ENCODE measurements at places on chromosomes 2 and 18.
A peak's percentile ranks its signal among the peaks of the same experiment; 100 is the strongest.

DNA sequence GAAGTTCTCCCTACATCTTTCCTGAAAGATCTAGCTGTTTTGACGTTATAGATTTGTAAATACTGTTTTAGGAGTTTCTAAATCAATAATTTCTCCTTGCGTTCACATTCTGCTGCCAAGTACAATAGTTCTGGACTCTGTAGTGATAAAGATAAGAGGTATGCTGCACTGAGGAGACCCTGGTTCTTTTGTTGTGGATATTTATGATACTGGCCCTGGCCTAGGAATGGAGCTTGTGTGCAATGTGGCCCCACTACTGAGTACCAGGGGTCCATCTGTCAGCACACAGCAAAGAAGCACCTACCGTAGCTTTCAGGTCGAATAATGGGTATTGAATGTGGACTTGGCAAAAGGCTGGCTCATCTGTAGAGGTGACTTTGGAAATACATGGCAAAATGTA is 85.0 kb downstream of the MAP3K20 start:
- no peak for DNase-seq

- no peak for DNase-seq
Observed at GRCh38 chr2:53641290-53641689, 126.3 kb upstream of the CHAC2 start.

DNA sequence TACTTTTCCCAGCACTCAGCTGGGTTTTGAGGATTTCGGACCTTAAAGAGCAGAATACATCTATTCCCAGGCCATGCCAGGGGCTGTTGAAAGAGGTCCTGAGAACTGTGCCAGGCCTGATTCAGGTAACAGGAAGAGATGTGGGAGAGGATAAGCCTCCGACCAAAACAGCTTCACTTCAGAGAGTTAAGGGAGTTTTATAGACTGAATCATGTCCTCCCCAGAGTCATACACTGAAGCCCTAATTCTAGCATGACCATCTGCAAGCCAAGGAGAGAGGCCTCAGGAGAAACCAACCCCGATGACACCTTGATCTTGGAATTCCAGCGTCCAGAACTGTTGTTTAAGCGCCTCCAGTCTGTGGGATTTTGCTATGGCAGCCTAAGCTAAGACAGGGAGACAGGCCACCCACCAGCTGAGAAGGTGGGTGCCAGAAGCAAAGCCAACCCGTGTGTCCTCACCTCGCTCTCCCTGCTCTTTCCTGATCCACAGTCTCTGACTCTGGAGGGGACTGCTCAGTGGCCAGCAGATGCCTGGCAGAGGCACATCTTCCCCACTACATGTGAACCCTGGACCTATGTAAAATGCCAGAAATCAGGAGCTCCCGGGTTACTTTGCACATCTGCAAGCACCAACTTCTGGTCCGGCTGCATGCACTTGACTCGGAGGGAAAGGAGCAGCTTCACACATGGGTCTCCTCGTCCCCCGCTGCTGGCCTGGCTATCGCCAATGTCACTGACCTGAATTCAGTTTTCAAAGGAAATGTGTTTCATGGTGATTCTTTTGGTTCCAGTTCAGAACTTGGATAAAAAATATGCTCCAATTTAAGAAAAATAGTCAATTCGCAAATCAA is 116.8 kb upstream of the EPC2 start:
- DNase-seq: no peak

- no peak for DNase-seq
Observed at GRCh38 chr2:71706836-71707235, 253.5 kb downstream of the DYSF start.

- DNase-seq: peak; percentile 35
Observed at GRCh38 chr2:120749506-120750431, 14.1 kb downstream of the GLI2 start.

DNA sequence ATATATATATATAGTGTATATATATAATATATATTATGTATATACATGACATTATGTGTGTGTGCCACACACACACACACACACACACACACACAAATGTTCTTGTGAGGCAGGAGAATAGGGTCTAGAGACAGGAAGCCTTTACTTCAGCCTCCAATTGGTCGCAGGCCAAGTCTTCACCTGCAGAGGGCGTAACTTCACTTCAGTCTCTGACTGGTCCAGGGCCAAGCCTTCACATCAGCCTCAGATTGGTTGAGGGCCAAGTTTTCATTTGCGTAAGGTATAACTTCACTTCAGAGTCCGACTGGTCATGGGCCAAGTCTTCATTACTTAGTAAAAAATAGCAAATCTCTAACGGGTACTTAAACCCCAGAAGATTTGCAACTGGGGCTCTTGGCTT is 13.2 kb upstream of the SS18 start:
- DNase-seq: no peak

- DNase-seq: no peak
Observed at GRCh38 chr2:65775839-65776238, 343.4 kb upstream of the SPRED2 start.

DNA sequence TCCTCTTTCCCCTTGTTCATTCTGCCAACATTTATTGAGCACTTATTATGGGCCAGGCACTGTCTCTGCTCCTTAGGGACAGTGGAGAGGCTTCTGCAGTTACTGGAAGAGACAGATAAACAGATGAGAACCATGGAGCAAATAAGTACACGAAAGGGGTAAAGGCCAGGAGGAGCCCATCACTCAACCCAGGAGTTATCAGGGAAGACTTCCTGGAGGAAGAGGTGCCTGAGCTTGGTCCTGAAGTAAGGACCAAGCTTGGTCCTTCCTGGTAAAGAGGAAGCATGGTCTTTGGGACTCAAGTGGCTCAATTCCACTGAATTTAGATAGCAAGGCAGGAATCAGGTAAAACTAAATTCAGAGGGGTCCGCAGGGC is 1.7 kb downstream of the ACTG2 start:
- no peak for DNase-seq

- DNase-seq: no peak
Observed at GRCh38 chr2:70513738-70514137, 39.9 kb downstream of the TGFA start.

- DNase-seq: no peak
Observed at GRCh38 chr2:218289639-218290315, 2.5 kb downstream of the TMBIM1 start.

DNA sequence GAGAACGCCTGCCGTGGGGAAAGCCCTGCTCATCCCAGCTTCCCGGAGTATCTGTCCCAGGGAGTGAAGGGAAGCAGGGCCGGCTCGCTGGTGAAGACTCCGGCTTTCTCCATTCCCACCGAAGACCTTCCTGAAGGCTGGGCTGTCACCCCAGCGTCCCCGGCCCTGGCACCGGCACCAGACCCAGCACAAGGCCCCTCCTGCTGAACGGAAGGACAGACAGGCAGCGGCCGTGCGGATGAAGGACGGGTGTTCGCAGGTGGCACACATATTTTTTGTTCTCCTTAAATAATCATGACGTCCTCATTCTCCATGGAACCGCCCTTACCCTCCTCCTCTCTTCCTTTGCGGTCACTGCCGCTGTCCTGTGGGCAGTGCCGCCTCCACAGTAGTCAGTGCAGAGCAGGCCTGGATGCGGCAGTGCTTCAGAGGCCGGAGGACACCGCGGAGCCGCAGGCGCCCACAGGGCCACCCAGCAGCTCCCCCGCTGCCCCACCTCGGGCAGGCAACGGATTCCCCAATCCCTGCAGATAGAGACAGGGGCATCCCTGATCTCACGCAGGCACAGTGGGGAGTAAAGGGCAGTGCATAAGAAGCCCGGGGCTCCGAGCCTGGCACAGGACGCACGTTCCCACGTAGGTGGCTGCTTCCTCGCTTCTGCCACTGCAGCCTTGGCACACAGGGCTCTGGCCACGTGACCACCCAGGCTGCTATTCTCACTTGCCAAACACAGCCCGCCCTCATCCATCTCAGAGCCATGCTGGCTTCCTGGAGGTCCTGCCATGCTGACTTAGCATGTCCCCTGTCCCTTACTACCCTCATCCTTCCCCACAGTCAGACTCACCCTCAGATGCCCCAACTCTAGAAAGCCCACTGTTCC is 229.7 kb downstream of the EIPR1 start:
- DNase-seq: no peak

DNA sequence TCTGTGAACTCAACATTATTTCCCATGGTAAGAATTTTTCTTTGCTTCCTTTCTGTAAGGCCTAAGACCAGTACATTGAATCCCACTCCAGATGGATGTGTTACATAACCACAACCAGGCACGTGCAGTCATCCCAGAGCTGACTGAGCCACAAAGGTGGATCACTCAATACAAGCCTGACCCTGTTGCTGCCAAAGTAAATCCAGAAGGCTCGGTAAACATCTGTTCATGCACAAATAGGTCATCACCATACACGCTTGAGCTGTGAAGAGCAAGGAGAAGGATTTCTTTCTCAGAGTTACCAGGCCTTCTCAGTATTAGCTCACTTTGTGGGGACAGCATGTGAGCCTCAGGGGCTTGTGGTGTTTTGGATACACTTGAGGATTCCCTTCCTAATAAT is 791.4 kb upstream of the FANCL start:
- no peak for DNase-seq

DNA sequence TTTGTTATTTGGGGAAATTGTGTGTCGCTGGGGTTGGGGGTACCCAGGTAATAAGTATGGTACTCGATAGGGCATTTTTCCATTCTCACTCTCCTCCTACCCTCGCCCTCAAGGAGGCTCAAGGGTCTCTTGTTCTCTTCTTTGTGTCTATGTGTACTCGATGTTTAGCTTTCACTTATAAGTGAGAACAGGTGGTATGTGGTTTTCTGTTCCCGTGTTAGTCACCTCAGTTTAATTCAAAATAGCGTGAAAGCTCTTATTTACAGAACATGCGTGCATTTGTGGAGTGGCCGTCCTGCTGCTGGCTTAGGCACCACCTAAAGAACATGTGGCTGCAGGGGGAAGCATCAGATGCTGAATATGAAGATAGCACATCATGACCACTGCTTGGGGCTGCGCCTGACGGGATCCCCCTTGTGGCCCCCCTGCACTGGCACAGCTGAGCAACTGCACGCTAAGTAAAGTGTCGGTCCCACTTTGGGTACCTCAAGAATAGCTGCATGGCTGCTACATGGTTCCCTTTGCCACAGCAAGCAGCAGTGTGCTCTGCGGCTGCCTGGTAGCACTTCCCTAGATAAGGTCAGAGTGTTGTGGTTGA is 569.0 kb downstream of the DCDC2C start:
- no peak for DNase-seq

GRCh38 chr2:181058378-181059269 is 78.2 kb downstream of the UBE2E3 start:
- DNase-seq: no peak

GRCh38 chr18:53567929-53568574 is 656.4 kb downstream of the MBD2 start:
- no peak for DNase-seq

- DNase-seq: no peak
Observed at GRCh38 chr2:28915939-28916338, 21.5 kb downstream of the WDR43 start.

DNA sequence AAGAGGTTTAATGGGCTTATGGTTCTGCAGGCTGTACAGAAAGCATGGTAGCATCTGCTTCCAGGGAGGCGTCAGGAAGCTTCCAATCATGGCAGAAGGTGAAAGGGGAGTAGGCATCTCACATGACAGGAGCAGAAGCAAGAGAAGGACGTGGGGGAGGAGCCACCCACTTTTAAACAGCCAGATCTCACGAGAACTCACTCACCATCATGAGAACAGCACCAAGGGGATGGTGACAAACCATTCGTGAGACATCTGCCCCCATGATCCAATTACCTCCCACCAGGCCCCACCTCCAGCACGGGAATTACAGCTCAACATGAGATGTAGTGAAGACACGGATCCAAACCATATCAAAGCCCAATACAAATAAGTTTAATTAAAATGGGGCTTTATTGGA is 113.8 kb downstream of the ATL2 start:
- no peak for DNase-seq

GRCh38 chr2:26970928-26971627 is 641 bp downstream of the MAPRE3 start:
- DNase-seq: no peak

DNA sequence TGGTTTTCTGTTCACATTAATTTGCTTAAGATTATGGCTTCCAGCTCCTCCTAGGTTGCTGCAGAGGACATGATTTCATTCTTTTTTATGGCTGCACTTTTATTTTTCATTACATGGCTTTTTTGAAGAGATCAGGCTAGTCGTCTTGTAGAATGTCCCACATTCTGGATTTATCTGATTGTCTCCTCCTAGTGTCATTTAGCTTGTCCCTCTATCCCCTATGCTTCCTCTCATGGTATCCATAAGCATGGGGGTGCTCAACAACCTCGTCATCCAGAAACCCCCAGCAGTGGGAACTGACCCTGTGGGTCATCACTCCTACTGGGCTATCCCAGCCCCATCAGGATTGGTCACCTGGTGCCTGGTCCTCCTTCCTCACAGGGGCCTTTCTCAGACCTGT is 49.6 kb downstream of the SERTAD2 start:
- DNase-seq: no peak

- no peak for DNase-seq
Observed at GRCh38 chr2:141820893-141821292, 309.9 kb downstream of the LRP1B start.

DNA sequence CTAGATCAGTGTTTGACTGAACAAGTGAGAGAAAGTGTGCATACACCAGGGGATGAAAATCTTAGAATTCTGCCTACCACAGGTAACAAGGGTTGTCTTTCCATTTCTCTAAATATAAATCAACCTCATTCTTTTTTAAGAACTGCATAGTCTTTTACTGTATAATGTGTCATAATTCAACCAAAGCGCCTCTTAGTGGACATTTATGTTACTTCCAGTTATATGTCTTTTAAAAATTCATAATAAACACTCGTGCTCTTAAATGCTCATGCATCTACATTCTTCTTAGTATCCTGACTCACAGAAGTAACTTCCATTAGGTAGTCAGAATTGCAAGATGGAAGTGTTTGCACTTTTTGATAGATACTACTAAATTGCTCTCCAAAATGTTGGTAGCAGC is 76.2 kb downstream of the CHRNA1 start:
- no peak for DNase-seq

DNA sequence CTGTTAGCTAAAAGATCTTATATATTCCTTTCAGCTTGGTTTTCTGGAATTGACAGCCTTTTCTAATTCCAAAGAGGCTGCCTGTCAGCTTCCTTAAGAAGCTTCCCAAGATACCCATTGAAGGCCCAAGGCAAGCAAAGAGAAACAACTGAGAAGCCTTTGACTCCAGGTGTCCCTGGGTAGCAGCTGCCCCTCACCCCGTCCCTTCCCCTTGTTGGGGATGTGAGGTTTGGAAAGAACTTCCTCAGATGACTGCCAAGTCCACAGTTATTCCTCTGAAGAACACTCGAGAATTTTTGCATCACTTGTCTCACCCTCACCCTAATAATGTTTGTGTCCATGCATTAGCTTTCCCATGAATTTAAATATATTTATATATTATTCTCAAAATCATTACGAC is 13.3 kb downstream of the MAPRE3 start:
- DNase-seq: no peak
